ENCODE measurements at places on chromosomes 16 and 17. TPM values are rescaled to one million over a fixed set of nuclear protein-coding genes. Genes with fewer than 3 reads are reported as not detected.

Gene KRT13
- 4.0 TPM for total RNA-seq

GRCh38 chr17:50882851-50883250, 16.7 kb upstream of the TOB1 start:
- peak; percentile 49 for DNase-seq

Gene BEAN1
- total RNA-seq, result not detected

Gene MT3
- total RNA-seq, result not detected

DNA sequence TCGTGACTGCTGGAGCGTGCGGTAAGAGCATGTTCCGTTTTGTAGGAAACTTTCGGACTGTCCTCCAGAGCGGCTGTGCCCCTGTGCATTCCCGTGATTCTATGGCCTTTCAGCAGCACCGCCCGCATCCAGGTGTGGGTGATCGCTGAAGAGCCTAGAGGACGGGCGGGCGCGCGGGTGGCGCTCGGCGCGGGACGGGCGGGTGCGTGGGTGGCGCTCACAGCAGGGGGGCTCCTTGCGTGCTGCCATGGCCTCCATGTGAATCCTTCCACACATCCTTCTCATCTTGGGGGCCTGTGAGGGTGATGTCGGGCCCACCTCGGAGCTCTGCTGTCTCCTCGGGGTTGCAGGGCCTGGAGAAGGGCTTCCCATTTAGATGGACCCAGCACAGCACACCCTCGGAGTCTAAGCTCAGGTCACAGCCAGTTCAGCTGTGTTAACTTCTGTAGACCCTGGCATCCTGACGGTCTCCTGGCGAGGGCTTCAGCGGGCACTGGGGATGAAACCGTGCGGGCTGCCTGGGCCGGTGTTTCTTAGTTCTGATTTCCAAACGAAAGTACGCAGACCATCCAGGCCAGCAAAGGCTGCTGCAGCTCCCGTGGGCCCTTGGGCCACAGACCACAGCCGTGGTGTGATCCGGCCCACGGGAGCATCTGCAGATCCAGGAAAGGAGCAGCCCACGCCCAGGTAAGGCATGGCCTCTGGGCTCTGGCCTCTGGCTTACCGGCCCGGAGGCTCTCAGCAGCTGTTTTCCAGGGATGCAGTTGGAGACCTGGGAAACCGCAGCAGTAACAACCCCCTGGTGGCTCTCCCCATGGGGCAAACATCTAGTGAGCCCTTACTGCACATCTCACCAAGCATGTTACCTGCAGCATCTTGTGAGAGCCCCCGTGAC, 339.4 kb downstream of the FOXL1 start:
- DNase-seq, result no peak

Gene CCDC40
- 9.7 TPM for total RNA-seq

Gene PRAC1
- total RNA-seq, result not detected

- DNase-seq, result no peak
These were observed 21.0 kb upstream of the ARHGAP44 start for GRCh38 chr17:12768255-12768654.

GRCh38 chr17:31313982-31314781, at the start of gene EVI2B:
TSS of gene EVI2B (minus strand) at chr17:31314054. CDS start at chr17:31305609, 8,445 bp downstream.
- peak; percentile 31 for DNase-seq

Gene C17orf113
- total RNA-seq, result 0.05 TPM

DNA sequence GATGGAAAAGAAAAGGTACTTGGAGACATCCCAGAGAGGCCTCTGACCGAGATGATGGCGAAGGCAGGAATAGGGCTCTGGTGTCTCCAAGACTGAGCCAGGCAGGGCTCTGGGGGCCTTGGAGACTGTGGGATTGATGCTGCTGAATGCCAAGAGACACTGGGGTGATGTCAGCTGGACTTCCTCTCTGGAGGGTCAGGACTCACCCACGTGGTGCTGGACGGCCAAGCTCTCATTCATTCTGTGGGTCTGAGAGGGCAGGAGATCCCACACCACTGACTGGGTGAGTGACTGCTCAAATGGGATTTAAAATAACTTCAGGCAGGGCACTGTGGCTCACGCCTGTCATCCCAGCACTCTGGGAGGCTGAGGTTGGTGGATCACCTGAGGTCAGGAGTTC, 64.8 kb downstream of the NT5M start:
- no peak for DNase-seq

Gene IL17C
- not detected for total RNA-seq

- DNase-seq, result peak; percentile 39
These were observed 9.4 kb downstream of the MAP3K14 start for GRCh38 chr17:45307290-45308015.

Gene ASPA
- not detected for total RNA-seq

GRCh38 chr16:72500545-72500944, 328.6 kb upstream of the PMFBP1 start:
- no peak for DNase-seq

Gene USP10
- 33.5 TPM for total RNA-seq

DNA sequence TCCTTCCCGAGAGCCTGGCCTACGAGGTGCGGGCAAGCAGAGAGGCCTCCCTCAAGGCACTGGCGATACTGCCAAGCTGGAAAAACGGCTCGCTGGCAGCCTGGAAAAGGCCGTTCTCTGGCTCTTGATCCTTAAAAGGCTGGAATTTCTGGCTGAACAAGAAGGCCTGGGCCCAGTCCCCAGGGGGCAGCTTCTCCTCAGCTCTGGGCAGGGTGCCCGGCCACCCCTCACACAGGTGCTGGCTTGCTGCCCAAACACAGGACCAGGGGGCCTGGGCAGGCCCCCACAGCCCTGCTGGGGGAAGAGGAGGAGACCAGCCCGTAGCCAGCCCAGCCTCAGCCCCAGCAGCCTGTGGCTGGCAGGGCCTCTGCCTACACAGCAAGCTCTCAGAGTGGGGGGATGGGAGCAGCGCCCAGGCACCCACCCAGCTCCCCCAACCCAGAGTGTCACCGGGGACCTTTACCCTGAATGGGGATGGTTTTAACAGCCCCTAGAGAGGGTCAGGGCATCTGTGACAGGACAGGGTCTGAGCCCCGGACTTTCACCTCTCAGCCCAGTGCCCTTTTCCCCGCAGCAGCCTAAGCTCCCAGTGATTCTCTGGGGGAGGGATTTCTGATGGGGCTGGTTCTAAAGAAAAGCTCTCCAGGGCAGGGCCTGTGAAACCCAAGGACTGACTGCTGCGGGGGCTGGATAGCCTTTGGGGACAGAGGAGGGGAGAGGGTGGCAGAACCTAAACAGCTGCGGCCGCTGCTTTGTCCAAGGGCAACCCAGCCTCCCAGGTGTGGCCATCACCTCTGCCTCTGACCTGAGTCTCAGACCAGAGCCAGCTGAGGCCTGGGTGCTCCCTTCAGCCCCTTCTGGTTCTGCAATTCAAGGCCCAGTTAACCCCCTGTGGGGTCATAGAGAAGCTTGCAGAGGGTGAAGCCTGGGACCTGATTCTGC, 38.6 kb upstream of the TOB1 start:
- peak; percentile 44 for DNase-seq

Gene TLK2
- total RNA-seq, result 39.0 TPM

DNA sequence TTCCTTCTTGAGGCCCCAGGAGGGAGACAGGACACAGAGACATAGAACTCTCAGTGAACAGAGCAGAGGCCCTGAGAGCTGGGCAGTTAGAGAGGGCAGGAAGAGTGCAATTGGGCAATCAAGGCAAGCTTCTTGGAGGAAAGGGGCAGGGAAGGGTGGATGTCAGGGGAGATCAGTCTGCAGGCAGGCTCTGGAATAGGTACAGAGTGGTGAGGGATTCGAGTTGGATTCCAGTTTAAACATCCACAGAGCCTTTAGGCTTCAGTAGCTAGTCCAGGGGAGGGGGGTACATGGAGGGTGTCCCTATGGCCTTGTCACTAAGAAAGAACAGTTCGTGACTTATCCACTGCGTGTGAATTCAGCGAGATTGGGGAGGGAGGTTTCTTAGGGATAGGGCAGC, 2.0 kb downstream of the PYY start:
- no peak for DNase-seq

Gene PRR29
- total RNA-seq, result not detected

DNA sequence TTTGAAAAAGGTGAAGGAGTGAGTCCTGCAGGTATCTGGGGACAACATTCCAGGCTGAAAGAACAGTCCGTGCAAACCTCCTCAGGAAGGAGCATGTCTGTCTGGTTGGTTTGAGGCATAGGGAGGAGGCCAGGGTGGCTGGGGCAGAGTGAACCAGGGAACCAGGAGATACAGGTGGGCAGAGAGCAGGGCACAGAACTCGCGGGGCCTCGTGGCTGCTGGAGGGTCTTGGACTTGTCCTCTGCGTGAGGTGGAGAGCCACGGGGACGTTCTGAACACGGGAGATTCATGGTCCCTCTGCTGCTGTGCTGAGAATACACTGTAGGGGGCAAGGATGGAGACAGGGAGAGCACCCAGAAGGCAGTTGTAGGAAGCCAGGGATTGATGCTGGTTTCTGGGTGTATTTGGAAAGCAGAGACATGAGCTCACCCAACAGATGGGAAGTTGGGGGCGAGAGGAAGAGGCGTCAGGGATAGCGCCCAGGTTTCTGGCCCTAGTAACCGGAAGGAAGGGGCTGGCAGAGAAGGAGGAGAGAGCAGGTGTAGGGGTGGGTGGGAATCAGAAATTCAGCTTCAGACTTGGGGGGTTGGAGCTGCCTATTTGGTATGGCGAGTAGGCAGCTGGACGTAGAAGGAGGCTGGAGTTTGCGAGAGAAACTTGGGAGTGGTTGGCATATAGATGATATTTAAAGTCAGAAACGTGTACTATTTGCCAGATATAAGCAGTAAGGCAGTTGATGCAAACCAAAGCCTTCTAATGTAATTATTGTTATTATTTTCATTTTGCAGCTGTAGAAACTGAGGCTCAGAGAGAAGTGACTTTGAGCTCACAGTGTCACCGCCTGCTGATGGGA, at the start of gene CCL17:
CCL17 (plus strand) TSS at position 803 of the 853 bp plus-strand sequence. CDS start 9,166 bp downstream, outside the sequence.
- no peak for DNase-seq

Gene ALOX12
- total RNA-seq, result not detected

Gene PRSS36
- total RNA-seq, result not detected

Gene TP53TG3
- total RNA-seq, result not detected

- no peak for DNase-seq
These were observed 41.1 kb upstream of the MMD start for GRCh38 chr17:55462711-55463110.

- DNase-seq, result no peak
These were observed 260.7 kb downstream of the MAF start for GRCh38 chr16:79339863-79340262.

DNA sequence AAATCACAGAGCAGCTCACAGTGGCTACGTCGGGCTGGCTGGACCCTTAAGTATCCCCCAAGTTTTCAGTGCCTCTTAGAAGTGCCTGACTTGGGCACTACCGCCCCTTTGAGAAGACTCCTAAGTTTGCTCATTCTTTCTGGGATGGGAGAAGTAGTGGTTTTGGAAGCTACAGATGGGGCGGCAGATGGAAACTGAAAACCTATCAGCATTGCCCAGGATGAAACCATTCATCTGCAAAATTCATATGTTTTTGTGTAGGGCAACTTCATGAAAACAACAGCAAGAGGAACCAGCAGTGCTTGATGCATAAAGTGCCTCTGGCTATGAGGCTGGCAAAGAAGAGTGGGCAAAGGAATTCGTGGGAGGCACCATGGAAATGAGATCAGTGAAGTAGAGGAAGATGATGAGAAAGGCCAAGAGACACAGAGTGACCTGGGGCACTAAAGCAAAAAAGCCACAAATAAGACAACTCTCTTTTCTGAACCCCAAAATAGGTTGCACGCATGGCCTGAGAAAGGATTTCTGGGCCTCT, 277.1 kb downstream of the XYLT1 start:
- no peak for DNase-seq

- no peak for DNase-seq
These were observed 32.2 kb downstream of the SLC12A3 start for GRCh38 chr16:56897026-56897799.

GRCh38 chr17:41278176-41278955, 2.9 kb downstream of the KRTAP9-7 start:
- DNase-seq, result no peak

DNA sequence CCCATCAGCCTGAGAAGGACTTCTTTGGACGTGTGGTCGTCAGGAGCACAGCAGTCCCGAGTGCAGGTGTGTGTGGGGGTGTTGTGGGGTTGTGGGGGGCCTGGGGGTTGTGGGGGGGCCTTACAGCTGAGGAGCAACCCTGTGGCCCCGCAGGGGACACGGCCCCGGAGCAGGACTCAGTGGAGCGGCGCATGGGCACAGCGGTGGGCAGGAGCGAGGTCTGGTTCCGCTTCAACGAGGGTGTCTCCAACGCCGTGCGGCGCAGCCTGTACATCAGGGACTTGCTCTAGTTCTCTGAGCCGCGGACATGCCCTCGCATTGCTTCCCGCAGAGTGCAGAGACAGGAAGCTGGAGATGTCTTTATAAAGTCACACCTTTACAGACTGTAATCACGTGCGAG, 2.8 kb downstream of the GNG13 start:
- no peak for DNase-seq

DNA sequence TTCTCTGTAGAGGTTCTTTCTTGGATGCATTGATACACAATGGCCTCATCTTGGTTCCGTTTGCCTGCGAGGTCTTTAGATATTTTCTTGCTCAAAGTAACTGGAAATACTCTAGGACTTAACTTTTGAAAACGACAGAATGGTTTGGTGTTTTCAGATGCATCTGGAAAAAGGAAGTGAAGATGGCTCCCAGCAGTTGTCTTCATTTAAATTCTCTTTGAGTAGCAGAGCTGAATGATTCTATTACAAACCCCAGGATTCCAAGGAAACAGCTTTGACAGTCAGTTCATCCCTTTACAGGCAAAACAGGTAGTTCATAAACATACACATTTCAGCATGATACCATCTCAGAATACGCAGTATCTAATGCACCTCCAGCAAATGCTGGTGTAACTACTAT, 54.8 kb downstream of the PSMD12 start:
- DNase-seq, result no peak

DNA sequence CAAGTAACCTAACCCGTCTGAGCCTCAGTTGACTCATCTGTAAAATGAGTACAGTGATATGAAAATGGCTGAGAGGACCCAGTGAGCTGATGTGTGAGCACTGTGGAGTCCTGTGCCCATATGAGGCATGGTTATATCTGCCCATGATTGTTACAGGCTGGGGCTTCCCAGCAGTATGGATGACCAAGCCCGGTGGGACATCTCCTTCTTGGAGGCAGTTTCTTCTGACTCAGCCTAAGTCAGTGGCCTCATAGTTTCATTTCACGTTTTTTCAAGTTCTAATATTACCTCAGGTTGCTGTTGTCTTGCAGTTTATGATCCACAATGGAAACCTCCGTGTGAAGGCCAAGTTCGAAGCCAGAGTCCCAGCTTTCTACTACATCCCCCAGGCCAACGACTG, 4.8 kb downstream of the ADAP2 start:
- peak; percentile 15 for DNase-seq

DNA sequence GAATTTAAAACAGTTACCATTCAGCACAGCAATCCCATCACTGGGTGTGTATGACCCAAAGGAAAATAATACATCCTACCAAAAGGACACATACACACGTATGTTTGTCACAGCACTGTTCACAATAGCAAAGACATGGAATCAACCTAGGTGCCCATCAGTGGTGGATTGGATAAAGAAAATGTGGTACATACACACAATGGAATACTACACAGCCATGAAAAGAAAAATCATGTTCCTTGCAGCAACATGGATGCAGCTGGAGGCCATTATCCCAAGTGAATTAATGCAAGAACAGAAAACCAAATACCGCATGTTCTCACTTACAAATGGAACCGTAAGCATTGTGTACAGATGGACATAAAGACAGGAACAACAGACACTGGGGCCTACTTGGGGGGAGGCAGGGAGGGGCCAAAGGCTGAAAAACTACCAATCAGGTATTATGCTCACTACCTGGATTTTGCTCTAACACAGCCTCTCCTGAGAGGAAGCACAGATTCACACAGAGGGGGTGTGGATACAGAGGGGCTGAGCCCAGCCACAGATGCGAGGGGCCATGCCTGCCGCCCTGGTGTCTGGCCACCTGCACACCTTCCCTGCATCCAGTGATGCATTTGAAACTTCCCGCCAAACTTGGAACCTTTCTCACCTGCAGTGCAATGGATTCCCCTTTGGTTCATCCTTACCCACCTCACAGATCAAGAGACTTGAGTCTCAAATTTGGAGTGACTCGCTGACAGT, 55.9 kb downstream of the USP22 start:
- no peak for DNase-seq
